Dermis blood vessel endothelial cell (primary cell): ENCODE measurements at places on chromosomes 3 and 15. TPM values are rescaled to one million over a fixed set of nuclear protein-coding genes. Genes with fewer than 3 reads are reported as not detected.
A peak's percentile ranks its signal among the peaks of the same experiment; 100 is the strongest.

Gene TM4SF1
- 921 and 1,047 TPM in 2 replicates for total RNA-seq

Gene PIK3CB
- 16.7 and 33.4 TPM in 2 replicates for total RNA-seq

Gene ADGRG7
- not detected in 2 replicates for total RNA-seq

DNA sequence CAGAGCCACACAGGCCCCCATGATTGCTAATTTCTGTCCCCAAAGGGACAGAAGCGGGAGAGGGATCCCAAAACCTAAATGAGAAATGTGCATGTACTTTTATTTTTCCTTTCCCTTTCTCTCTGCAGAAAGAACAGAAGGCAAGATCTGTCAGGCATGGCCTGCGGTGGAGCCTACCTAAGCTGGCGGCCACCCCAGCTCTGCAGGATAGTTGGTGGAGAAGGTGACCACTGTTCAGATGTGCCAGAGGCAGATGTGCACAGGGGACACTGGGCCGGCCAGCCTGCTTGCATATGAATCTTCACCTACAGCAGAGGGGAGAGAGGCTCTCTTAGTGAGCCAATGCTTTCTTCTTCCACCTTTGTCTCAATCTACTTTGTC is 2.1 kb upstream of the AMOTL2 start:
- no peak for DNase-seq

GRCh38 chr3:66609660-66610561 is 109.1 kb upstream of the LRIG1 start:
- DNase-seq = peak; percentile 28
